Fibroblast of skin of right biceps (primary cell): ENCODE measurements at places on chromosomes 4 and X.

DNA sequence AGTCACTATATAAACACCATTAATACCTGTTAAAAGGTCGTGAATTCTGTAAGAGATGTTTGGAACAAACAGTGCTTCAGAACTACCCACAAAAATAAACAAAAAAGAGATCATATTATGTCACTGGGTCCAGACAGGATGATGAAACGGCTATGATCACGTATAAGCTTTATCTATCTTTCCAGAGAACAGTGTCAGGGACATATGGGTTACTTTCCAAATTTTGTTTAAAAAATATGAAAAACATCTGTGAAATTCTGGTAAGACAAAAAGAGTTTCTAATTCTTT lies 90.0 kb downstream of the SORBS2 start:
- no peak for DNase-seq

GRCh38 chr4:72860766-72861165 lies 208.8 kb downstream of the COX18 start:
- DNase-seq: peak; percentile 10

- no peak for DNase-seq
Measured at GRCh38 chr4:18932730-18933339, 911.3 kb upstream of the LCORL start.

DNA sequence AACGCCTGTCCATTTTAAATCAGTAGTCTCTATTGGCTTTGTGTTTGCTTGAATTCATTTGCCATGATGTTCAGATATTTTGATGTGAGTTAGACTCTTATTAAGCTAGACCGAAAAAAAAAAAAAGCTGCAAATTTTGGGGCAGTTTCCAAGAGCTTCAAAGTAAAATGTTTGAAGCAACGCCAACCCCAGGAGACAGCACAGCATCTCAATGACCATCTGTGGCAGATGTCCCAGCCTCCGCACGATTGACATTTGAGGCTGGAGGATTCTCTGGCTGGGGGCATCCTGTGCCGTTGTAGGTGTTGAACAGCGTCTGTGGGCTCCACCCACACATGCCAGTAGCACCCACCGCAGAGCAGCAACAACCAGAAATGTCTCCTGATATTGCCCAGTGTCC lies 17.1 kb upstream of the ARSF start:
- DNase-seq: no peak

DNA sequence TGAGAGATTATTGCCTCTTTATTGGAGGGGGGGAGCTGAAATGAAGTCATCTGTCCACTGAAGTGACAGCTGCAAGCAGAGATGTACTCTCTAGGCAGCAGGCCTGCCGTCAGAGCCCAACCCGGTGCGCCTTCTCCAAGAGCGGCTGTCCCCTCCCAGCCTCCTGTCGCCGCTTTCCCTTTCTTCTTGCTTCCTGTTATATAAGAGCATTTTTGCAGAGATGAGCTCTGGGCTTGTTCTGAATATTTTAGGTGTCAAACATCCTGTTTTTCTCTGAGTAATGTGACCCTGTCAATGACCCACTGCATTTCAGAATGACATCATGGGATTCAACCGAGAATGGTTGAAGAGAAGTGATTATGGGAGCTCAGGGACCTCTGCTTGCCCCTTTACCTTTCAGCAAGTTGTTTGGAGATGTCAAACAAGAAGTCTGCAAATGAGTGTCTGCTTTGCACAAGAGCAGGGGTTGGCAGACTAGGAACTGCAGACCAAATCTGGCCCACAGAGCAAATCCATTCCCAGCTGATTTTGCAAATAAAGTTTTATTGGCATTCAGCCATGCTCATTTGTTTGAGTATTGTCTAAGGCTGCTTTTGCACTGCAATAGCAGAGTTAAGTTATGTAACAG lies 79.9 kb downstream of the SLC9A6 start:
- DNase-seq: peak; percentile 74

GRCh38 chrX:46820391-46821100 lies 16.3 kb upstream of the RP2 start:
- no peak for DNase-seq

DNA sequence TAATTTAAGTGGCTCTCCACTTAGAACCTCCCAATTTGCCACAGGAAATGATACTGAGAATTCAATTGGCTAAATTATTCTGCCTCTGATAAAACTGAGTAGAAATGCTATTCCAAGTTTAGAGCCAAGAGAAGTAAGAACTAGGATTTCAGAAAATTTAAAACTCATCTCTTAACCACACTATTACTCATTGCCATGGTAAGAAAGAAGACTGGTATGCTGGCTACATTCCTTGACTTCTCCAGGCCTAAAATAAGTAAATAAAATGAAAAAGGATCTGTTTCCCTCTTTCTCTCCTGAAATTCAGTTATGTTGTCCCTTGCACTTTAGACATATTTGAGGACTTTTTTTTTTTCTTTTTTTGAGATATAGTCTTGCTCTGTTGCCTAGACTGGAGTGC lies 23.3 kb downstream of the ZNF280C start:
- peak; percentile 78 for DNase-seq

- DNase-seq: no peak
Measured at GRCh38 chr4:123236606-123237005, 160.0 kb upstream of the SPRY1 start.

DNA sequence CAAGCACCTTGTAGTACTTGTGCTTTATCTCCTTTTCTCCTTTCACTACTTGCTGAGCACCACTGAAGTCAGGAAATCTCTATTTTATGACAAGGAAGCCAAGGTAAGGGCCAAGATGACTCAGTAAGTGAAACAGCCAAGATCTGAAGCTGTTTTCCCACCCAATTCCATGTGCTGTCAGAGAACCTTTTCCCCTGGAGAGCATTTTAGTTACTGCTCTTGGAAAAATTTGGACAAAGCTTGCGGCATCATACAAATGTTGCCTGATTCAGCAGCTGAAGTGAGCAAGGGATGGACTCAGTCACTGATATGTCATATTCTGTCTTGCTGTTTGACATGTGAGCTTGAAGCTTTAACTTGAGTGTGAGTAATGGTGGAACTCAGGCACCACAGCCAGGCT lies 391.4 kb downstream of the RAB28 start:
- DNase-seq: peak; percentile 41

DNA sequence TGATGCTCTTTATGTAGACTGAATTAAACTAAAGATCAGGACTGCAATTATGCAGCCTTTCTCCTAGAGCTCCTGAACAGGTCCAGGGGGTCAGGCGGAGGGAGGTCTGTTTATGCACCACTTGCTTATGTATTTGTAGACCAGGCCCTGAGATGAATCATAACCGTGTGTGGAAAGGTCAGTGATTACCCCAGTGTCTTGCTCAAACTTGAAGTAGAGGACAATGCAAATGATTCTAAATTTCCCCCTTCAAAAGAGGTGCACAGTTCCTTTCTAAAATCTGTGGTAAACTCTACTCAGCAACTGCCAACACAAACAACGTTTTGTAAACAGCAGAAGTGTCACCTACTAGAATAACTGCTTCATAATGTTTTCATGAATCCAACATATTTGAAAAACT lies 13.0 kb upstream of the TBC1D9 start:
- no peak for DNase-seq

- peak; percentile 3 for DNase-seq
Measured at GRCh38 chr4:154332681-154333421, 158.7 kb downstream of the DCHS2 start.
